ENCODE measurements at places on chromosomes 5 and 9.

GRCh38 chr9:4973246-4973645 is 11.8 kb upstream of the JAK2 start:
- no peak for DNase-seq

DNA sequence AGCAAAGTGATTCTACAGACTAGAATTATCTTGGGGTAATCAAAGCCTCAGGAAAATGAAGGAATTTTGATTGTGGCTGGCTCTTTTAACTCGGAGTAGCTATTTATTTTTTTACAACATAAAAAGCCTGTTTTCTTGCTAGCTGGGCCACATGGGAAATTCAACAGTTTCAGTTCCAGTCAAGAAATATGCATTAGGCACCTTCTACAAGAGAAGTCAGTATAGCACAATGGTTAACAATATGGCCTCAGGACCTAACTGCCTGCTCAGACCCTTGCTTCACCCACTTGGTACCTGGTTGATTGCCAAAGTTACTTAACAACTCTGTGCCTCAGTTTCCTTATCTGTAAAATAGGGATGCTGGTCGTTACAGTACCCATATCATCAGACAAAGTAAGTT is 586.2 kb downstream of the ZNF608 start:
- no peak for DNase-seq

- no peak for DNase-seq
These were observed 36.8 kb downstream of the NSG2 start for GRCh38 chr5:174082286-174082685.

DNA sequence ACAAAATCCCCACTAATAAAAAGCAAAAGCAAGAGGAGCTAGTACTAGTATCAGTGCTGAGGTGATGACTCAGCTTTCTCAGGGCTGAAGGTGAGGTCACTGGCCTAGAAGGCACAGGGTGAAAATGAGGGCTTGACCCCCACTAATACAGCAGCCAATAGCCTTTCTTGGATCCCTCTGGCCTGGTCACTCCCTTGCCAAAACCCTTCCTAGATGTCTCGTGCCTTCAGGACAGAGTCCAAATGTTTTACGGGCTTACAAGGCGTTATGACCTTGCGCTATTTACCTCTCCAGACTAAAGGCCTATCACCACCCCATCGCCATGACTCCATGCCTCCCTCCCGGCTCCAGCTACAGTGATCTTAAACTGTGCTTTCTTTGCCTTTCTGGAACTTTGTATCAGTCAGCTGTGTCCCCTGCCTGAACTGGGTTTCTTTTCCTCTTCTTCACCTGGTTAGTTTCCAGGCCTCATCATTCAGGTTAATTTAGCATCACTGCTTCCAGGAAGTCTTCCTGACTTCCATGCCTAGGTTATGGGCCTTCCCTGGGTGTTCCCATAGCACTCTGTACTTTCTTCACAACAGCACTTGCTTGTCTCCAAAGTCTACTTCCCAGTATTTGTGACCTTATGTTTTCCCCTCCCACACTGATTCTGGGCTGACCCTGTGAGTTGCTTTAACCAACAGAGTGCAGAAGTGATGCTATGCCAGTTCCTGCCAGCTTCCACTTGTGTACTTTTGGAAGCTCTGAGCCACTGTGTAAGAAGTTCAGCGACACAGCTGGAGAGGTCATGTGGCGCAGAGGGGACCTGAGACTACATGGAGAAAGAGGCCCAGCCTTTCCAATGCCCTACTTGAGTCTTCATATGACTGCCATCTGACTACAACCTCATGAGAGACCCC is 4.2 kb upstream of the DELE1 start:
- no peak for DNase-seq

GRCh38 chr5:92429646-92430045 is 1046.5 kb upstream of the ARRDC3 start:
- no peak for DNase-seq

DNA sequence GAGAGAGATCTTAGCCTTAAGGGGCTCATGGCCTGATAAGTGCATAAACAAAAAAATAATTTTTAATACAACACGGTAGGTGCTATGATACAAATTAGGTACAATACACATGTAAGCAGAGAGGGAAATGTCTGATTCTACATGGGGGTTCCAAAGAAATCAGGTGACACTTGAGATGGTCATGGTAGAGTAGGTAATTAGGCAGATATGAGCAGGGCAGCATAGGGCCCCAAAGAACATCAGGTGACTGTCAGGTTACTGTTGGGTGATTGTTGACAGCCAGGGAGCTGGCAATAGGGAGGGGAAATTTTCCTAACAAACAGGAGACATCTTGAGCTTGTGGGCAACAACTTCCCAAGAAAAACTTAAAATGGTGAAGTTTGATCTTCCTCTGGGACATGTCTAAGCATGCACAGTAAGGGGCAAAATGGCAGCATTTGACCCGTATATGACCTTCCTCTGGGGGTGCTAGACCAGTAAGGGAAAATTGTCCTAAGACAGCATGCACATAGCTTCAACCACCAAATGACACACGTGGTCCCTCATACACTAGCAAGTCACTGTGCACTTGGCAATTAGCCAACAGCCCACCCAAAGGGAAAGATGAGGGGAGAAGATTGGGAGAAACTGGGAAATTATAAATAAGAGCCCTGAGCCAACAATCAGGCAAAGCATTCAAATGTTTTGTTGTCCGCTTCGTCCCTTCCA is 37.3 kb upstream of the TENT4A start:
- DNase-seq = no peak

- DNase-seq = no peak
These were observed 659.8 kb upstream of the KLF4 start for GRCh38 chr9:108149326-108149725.

DNA sequence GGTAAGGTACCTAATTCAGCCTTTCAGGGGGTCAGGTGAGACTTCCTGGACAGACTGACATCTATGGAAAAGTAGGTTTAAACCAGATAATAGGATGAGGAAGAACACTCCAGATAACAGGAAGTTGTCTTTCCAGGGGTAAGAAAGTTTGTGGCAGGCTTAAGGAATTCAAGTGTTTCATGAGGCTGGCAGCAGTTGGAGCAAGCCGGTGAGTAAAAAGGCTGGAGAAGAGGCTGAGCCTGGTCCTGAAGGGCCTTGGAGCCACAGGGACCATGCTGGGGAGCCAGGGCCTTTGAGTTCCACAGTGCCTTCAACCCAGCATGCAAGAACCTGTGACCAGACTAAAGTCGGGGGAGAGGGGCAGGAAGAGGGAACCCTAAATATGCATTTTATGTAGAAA is 353.4 kb downstream of the SPOCK1 start:
- no peak for DNase-seq

DNA sequence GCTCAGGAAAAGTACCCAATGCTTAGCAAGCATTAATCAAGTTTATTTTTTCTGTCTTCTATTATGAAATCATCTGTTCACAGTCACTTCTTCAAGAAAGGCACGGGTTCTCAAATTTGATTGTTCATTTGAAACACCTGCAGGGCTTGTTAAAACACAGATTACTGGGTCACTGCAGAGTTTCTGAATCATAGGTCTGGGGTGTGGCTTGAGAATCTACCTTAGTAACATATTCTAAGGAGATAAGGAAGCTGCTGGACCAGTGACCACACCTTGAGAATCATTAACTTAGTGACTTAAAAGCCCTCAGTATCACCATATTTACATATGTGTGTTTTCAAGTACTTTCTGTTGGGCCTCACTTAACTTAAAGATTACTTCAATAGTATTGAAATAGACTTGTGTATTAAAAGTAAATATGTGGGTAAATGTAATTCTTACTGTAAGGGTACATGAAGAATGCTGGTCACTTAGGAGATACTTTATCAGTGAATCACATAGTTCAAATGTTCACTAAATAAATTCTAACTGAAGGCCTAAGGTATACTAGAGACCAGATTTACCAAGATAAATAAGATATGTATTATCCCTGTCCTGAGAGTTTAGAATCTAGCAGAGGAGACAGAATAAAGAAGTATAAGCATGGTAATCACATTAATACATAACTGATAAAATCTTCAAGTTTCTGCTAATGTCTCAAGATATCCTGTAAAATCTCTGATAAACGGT is 1342.1 kb upstream of the C9orf72 start:
- no peak for DNase-seq

DNA sequence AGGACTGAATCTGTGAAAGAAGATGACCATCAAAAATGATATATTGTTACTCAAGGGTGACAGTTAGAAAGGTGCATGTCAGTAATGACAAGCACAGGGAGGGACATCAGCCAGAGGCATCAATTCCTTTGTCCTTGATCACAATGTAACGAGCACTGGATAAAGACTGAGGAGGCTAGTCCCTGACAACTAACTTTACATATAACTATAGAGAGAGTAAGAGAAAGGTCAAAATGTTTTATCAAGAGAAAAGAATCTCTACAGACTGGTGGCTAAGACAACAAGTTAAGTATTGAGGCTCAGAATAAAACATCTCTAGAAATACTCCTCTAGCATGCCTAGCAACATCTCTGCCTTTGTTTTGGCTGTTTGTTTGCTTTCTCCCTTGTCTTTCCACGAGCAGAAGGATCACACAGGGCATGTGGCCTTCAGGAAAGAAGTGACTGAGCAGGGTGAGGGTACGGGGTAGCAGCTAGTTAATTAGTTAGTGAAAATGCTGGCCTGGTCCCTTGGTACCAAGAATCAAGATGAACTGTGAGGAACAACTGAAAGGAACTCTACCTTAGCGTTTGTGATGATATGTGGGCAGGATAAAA is 724.1 kb upstream of the MEF2C start:
- DNase-seq = no peak

DNA sequence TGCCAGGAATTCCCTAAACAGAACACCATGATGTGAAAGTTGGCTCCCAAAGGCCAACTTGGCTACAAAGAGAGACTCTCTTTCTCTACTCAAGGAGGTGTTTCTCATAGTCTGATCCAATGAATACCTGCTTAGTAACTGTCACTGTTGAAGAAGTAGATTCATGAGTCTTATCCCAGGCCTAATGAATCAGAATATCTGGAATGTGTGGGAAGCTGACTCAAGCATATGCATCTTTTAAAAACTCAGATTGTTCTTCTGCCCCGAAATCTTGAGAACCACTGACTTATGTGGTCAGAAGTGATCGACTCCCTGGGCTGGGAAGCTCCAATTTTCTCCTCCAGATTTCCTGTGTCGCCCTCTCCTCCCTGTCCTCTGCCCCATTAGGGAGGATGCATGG is 345.6 kb downstream of the PLK2 start:
- DNase-seq = no peak

- DNase-seq = no peak
These were observed 778 bp downstream of the FRRS1L start for GRCh38 chr9:109166171-109166770.

DNA sequence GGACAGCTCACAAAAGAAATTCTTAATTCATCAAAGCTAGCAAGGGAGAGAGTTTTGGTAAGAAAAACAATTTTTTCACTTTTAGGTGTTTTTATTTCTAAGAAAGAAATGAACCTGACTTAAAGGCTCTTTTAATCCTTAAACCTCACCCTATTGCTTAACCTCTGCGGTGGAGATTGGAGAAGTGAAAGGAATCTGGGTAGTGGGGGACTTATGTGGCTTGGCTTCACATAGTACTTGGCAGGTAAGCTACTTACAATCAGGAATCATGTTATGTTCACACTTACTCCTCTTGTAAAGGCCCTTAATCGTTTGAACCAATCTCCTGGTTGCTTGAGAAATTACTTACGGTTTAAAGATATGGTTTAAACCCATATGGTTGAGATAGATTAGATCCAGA is 104.8 kb downstream of the ISOC1 start:
- no peak for DNase-seq

- DNase-seq = no peak
These were observed 9.0 kb upstream of the DMRT3 start for GRCh38 chr9:967436-967835.

DNA sequence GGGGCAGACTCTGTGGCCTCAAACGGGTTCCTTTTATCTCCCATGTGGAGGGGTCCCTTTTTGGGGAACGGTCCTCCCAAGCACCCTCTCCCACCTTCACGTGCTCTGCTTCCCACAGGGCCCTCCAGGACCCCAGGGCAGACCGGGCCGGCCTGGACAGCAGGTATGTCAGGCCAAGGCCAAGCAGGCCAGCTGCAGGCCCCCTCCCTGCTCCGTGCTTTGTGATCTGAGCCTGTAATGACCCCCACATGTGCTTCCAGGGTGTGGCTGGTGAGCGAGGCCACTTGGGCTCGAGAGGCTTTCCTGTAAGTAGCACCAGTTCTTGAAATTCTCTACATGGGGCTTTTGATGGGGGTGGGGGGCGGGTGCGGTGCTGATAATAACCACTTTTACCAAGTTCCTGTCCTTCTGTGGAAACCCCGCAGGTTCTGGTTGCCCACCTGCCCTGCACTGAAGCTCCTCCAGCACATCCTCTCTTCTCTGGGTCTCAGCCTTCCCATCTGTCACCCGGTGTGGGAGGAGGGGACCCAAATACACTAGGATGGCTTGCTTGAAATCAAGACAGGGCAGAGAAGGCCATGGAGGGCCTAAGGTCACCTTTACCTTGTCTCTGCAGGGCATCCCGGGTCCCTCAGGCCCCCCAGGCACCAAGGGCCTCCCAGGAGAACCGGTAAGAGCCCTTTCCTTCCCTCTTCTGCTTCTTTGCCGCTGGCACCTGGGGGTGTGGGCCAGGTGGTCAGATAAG is 57.9 kb upstream of the ORM1 start:
- DNase-seq = no peak

GRCh38 chr5:79517601-79518000 is 3.7 kb upstream of the HOMER1 start:
- no peak for DNase-seq

- DNase-seq = no peak
These were observed 182.2 kb downstream of the MCTP1 start for GRCh38 chr5:95102687-95103086.

- DNase-seq = no peak
These were observed 48.2 kb downstream of the FAM240B start for GRCh38 chr9:38671748-38672147.

DNA sequence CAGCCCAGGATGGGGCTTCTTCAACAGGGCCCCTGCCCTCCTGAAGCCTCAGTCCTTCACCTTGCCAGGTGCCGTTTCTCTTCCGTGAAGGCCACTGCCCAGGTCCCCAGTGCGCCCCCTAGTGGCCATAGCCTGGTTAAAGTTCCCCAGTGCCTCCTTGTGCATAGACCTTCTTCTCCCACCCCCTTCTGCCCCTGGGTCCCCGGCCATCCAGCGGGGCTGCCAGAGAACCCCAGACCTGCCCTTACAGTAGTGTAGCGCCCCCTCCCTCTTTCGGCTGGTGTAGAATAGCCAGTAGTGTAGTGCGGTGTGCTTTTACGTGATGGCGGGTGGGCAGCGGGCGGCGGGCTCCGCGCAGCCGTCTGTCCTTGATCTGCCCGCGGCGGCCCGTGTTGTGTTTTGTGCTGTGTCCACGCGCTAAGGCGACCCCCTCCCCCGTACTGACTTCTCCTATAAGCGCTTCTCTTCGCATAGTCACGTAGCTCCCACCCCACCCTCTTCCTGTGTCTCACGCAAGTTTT is 23.6 kb downstream of the PCDHGC5 start:
- no peak for DNase-seq

- DNase-seq = no peak
These were observed 116.7 kb downstream of the MED10 start for GRCh38 chr5:6261668-6262067.

Data from NCI-H2081 treated with DMSO at 0.1 percent for 48 hours (cell line).